ENCODE measurements at places on chromosomes 5 and 9.

DNA sequence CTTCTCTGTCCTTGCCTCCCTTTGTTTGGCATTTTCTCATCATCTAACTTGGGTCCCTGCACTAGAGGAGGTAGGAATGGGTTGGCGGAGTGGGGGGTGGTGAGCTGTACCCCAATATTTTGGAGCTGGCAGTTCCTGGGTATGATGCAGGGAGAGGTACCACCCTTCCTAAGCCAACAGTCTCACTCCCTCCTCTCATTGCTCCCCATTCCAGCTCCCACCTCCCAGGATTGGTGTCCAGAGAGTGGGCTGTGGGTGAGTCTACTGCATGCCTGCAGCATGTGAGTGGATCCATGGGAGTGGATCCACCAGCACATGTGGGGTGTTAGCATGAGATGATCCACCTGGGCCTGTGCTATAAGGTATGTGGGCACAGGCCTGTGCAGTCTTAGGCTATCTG is 22.2 kb upstream of the MYORG start:
- DNase-seq: no peak

GRCh38 chr5:155827949-155828348 is 499.0 kb upstream of the SGCD start:
- no peak for DNase-seq

GRCh38 chr5:43891112-43891511 is 288.1 kb downstream of the NNT start:
- no peak for DNase-seq

GRCh38 chr9:130186839-130187522 is 14.8 kb downstream of the NCS1 start:
- no peak for DNase-seq

DNA sequence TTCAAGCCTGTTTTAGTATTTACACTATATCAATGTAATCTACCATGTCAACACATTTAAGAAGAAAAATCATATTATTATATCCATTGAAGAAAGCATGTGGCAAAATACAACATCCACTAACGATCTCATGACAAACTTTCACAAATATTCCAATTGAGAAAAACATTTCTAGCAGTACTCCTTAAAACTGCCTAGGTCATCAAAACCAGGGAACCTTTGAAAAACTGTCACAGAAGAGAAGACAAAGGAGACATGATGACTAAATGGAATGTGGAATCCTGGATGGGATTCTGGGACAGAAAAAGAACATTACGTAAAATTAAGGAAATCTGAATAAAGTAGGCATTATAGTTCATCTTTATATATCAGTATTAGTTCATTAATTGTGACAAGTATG is 1091.3 kb upstream of the CDH6 start:
- DNase-seq: no peak

DNA sequence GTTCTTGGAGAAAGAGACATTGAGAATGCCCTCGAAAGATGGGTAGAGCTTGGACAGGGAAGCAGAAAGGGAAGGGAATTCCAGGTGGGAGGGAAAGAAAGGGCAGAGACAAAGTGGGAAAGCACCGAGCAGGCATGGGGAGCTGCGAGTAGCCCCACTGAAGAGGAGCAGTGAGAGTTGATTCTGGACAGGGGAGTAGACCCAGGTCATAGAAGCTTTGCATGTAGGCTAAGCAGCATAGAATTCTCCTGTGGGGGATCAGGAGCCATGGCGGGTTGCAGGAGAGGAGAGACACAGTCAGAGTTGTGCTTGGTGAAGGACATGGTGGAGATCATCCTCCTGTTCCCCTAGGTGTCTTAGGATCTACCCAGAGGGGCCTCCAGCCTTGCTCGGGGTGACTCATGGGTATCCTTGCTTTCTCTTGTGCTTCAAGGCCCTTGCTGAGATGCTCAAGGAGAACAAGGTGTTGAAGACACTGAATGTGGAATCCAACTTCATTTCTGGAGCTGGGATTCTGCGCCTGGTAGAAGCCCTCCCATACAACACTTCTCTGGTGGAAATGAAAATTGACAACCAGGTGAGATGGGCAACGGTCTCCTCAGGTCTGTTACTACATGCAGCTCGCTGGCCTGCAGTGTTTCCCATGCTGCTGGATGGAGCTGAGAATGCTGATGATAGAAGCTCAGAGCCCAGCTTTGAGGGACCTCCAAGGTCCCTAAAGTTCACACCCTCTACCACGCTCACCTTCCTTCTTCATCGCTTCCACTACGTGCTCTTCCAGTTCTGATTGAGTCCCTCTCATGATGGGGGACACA is 64.5 kb downstream of the TSTD2 start:
- DNase-seq: no peak

DNA sequence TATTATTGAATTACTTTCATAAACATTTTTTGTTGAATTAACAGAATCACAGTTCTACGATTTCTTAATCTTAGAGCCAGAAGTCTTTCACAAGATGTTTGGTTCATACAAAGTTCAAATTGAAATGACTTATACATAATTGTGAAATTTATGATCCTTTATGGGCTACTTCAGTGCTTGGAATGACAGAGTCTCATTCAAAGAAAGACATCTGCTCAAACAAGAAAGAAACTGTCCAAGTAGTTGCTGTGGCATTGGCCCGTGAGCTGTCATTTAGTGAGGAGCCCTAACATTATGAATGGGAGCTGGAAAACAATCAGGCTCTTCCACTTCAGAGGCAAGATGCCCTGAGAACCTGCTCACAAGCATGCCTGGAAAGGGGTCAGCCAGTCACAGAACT is 63.4 kb downstream of the AUH start:
- no peak for DNase-seq

DNA sequence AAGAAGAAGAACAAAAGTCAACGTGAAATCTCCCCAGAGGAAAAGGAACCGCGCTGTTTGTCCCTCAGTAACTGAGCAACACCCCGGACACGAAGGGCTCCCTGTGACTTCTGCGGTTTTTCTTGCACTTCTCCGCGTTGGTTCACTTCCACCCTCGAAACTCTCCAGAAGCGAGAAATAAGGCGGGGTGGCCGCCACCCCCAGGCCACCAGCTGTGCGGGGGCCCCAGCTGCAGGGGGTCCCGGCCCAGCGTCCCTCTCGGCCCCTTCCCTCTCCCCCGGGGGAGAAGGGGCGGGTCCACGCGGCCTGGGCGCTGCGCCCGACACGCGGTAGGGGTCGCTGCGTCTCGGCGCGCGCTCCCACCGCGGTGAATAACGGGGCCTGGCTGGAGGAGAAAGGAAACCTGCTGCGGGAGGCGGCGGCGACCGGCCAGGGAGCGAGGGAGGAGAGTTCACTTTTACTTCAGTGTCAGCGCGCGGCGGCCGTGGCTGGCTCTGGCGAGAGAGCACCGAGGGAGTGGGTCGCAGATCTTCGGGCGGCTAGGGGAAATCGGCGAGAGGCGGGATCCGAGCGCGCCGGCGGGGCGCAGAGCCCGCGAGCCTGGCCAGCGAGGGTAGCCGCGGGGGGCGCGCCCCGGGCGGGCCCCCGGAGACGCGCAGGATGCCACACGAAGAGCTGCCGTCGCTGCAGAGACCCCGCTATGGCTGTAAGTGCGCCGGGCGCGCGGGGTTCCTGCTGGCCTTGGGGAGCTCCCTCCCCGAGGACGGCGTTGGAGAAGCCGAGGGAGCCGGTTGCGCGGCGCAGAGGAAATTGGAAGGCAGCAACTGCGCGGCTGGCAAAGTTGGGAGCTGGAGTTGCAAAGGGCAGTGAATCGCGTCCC is at the start of gene IQGAP2:
TSS of gene IQGAP2 (plus strand) at position 400 of the 880 bp plus-strand sequence. CDS start at position 661, 261 bp downstream.
- no peak for DNase-seq

GRCh38 chr5:164360589-164360988 is 855.2 kb downstream of the MAT2B start:
- no peak for DNase-seq

GRCh38 chr5:8188874-8189565 is 320.1 kb downstream of the MTRR start:
- DNase-seq: no peak

DNA sequence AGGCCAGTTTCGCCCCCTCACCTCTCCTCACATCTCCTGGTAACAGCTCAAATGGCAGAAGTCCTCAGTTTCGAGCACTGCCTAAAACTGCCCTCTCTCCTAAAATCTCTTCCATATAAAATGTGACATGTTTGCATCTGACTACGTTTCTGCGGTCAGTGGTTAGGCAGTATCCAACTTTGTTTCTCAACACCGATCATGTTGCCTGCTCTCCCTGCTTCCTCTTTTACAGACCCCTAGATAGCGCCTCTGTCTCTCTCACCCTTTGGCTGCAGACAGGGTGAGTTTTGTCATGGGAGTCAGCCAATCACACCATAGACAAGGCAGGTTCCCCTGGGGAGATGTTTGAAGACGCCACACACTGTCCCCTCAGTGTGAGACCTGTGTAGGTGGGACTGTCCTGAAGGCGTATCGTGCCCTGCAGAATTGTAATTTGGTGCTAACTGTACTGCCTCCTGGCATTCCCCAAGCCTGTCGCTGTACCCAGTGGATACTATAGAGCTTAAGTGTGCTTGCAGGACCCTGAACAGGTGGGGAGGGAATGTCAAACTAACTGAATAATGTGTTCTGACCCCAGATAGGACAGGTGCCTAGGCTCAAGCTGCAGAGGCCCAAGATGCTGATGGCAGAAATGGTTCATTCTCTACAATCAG is 1.1 kb downstream of the HEXB start:
- DNase-seq: no peak

Measured in NCI-H446 treated with DMSO at 0.1 percent for 48 hours (cell line).